ENCODE measurements at places on chromosomes 3 and 15. TPM values are rescaled to one million over a fixed set of nuclear protein-coding genes. Genes with fewer than 3 reads are reported as not detected.

The SPATA12 gene
- not detected for total RNA-seq

The GASK1A gene
- total RNA-seq = not detected

The ALS2CL gene
- 8.5 TPM for total RNA-seq

The SMCO1 gene
- total RNA-seq = not detected

The PIK3CB gene
- 20.3 TPM for total RNA-seq

The POLG gene
- total RNA-seq = 48.5 TPM

The ZBED2 gene
- 1.0 TPM for total RNA-seq

The FSIP1 gene
- 0.84 TPM for total RNA-seq

The CELF6 gene
- total RNA-seq = not detected

The MKRN3 gene
- total RNA-seq = not detected

The TRA2B gene
- 120 TPM for total RNA-seq

The RFTN1 gene
- total RNA-seq = 56.8 TPM

The PLXNB1 gene
- 59.2 TPM for total RNA-seq

The KLF15 gene
- 0.29 TPM for total RNA-seq

The BFSP2 gene
- not detected for total RNA-seq

The RPL39L gene
- total RNA-seq = 6.5 TPM

The CYP1A2 gene
- not detected for total RNA-seq

The POPDC2 gene
- total RNA-seq = 2.1 TPM

The CISH gene
- total RNA-seq = 0.75 TPM

The RPL35A gene
- 1,013 TPM for total RNA-seq

The CFAP92 gene
- total RNA-seq = 0.52 TPM

The ANKRD63 gene
- total RNA-seq = not detected

The RSL24D1 gene
- total RNA-seq = 76.1 TPM

The STRIT1 gene
- total RNA-seq = not detected

The SUSD5 gene
- 2.9 TPM for total RNA-seq

The CFAP100 gene
- not detected for total RNA-seq

The A4GNT gene
- total RNA-seq = not detected

The FILIP1L gene
- 209 TPM for total RNA-seq

The CYP11A1 gene
- total RNA-seq = 0.43 TPM

The TP63 gene
- total RNA-seq = 0.94 TPM

The RAB6B gene
- total RNA-seq = 60.5 TPM

The GOLGA8B gene
- 55.8 TPM for total RNA-seq

The TBL1XR1 gene
- 140 TPM for total RNA-seq

The SCAMP2 gene
- 56.4 TPM for total RNA-seq

The ACVR2B gene
- 14.7 TPM for total RNA-seq

The TMC3 gene
- total RNA-seq = 0.22 TPM

The SPSB4 gene
- total RNA-seq = 0.94 TPM

The CP gene
- 0.48 TPM for total RNA-seq

The RTP4 gene
- total RNA-seq = 1.2 TPM

The SEMA4B gene
- 9.9 TPM for total RNA-seq

The UBA7 gene
- 26.2 TPM for total RNA-seq

The CHRNB4 gene
- total RNA-seq = not detected

The SKOR1 gene
- total RNA-seq = not detected

The FETUB gene
- not detected for total RNA-seq

The TMEM108 gene
- 5.9 TPM for total RNA-seq

The TRPM1 gene
- total RNA-seq = not detected

The SYNPR gene
- not detected for total RNA-seq

The CSPG5 gene
- 1.2 TPM for total RNA-seq

The CYP8B1 gene
- not detected for total RNA-seq

The MITF gene
- total RNA-seq = 6.2 TPM

The NCKIPSD gene
- 18.3 TPM for total RNA-seq

The C2CD4A gene
- total RNA-seq = not detected

The FBXO40 gene
- total RNA-seq = not detected

The FAM3D gene
- total RNA-seq = not detected

The PATL2 gene
- total RNA-seq = 1.2 TPM

The PLAAT1 gene
- 3.9 TPM for total RNA-seq

The ZIC1 gene
- 0.30 TPM for total RNA-seq

The ALDH1L1 gene
- not detected for total RNA-seq

The ITPKA gene
- 1.0 TPM for total RNA-seq

The CPNE9 gene
- total RNA-seq = 0.20 TPM
